Thymus (tissue), 14 donors: ENCODE measurements at places on chromosomes 16 and 17. TPM values are rescaled to one million over a fixed set of nuclear protein-coding genes. Genes with fewer than 3 reads are reported as not detected.
A peak's percentile ranks its signal among the peaks of the same experiment; 100 is the strongest.

The CCL7 gene
- 0.47 TPM for total RNA-seq

The UTS2R gene
- total RNA-seq = 0.33 TPM

The TNRC6C gene
- total RNA-seq = 12.0 TPM

The WIPI1 gene
- total RNA-seq = 6.8 TPM

The TP53TG3F gene
- not detected for total RNA-seq

- H3K4me1 ChIP-seq = peaks cover 6% of the 10 kb centered on the region
- no peak overlapping the region for H3K4me3 ChIP-seq
- DNase-seq = no peak
- H3K27me3 ChIP-seq = no peaks in the 10 kb centered on the region
- peaks cover 74% of the 10 kb centered on the region for H3K36me3 ChIP-seq
Measured at GRCh38 chr17:63834431-63835166, 7.1 kb upstream of the FTSJ3 start.

GRCh38 chr17:39244600-39245570 lies 19.1 kb upstream of the STAC2 start:
- peak; percentile 88 for DNase-seq
- no peak overlapping the region for H3K27ac ChIP-seq
- no peaks in the 10 kb centered on the region for H3K36me3 ChIP-seq
- H3K4me1 ChIP-seq = peaks cover 13% of the 10 kb centered on the region
- peaks cover 9% of the 10 kb centered on the region for H3K27me3 ChIP-seq

DNA sequence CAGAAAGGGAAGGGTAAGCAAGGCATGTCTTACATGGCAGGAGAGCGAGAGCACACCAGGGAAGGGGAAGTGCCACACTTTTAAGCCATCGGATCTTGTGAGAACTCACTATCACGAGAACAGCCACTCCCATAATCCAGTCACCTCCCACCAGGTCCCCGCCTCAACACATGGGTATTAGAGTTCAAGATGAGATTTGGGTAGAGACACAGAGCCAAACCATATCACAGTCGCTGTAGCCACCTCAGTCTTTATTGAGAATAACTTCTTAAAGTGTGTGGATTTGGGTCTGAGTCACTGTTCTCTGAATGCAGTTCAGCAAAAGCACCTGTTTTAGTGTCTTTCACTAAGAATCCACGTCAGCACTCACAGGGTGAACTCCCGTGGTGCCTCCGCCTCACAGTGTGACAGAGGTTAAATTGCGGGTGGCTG lies 195.2 kb upstream of the CHMP6 start:
- no peaks in the 10 kb centered on the region for H3K27me3 ChIP-seq
- no peak overlapping the region for H3K27ac ChIP-seq
- H3K4me3 ChIP-seq = no peak overlapping the region
- peaks cover 82% of the 10 kb centered on the region for H3K36me3 ChIP-seq
- DNase-seq = no peak

- no peaks in the 10 kb centered on the region for H3K4me1 ChIP-seq
- no peak overlapping the region for H3K4me3 ChIP-seq
- no peak overlapping the region for H3K27ac ChIP-seq
- no peak for DNase-seq
Measured at GRCh38 chr17:70030371-70030770, 44.7 kb upstream of the KCNJ16 start.

DNA sequence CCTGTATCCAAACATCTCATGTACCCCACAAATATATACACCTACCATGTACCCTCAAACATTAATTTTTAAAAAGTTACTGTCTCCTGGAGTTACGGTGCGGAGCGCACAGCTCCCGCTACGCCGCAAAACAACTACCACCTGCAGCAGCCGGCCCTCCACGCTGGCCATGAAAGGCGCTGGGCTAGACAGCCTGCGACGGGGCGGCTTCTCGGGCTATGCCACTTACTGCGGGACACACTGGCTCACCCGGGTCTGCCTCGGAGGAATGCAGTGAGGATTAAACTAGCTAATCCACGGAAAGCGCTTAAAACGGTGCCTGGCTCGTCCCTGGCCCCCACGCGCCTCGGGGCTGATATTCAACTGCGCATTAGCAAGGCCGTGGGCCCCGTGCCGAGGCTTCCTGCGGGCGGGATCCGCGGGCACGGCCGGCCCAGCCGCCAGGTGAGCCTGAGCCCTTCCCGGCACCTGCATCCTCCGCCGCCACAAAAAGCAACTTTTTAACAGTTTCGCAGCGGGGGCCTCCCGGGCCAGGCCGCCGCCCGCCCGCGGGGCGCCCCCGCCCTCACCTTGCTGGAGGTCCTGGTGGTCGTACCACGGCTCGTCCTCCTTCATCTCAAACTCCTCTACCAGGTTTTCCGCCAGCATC lies 633 bp downstream of the CDR2 start:
- H3K27ac ChIP-seq = peak overlapping the region; percentile 49
- H3K4me1 ChIP-seq = peaks cover 30% of the 10 kb centered on the region
- peak; percentile 60 for DNase-seq
- H3K36me3 ChIP-seq = peaks cover 5% of the 10 kb centered on the region
- H3K27me3 ChIP-seq = no peaks in the 10 kb centered on the region

DNA sequence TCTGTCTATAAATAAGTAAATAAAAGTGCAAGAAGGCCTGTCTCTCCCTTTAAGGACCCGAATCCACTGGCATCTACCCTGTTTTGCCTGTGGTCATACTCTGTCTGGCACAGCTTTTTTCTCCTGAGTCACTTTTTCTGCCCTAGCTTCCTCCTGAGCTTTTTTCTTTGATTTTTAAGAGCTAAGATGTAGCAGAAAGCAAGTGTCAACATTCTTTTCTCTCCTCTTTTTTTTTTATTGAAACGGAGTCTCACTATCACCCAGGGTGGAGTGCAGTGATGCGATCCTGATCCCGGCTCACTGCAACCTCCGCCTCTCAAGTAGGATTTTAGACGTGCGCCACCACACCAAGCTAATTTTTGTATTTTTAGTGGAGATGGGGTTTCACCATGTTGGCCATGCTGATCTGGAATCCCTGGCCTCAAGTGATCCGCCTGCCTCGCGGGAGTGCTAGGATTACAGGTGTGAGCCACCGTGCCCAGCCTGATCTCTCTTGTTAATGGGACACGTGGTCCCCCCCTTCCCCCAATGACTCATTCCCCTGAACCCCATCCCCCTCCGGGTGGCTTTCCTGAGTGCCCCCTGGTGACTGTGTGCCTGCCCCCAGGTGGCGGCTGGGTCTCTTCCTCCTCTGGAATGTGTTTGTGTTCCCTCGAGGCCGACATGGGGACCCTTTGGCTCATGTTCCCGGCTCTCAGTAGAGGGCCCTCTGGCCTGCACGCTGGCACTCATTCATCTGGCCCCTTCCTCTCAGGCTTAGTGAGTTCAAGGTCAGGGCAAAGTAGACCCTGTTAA lies 14.2 kb downstream of the C16orf90 start:
- DNase-seq = no peak
- no peak overlapping the region for H3K27ac ChIP-seq
- no peak overlapping the region for H3K4me3 ChIP-seq
- H3K27me3 ChIP-seq = no peaks in the 10 kb centered on the region

DNA sequence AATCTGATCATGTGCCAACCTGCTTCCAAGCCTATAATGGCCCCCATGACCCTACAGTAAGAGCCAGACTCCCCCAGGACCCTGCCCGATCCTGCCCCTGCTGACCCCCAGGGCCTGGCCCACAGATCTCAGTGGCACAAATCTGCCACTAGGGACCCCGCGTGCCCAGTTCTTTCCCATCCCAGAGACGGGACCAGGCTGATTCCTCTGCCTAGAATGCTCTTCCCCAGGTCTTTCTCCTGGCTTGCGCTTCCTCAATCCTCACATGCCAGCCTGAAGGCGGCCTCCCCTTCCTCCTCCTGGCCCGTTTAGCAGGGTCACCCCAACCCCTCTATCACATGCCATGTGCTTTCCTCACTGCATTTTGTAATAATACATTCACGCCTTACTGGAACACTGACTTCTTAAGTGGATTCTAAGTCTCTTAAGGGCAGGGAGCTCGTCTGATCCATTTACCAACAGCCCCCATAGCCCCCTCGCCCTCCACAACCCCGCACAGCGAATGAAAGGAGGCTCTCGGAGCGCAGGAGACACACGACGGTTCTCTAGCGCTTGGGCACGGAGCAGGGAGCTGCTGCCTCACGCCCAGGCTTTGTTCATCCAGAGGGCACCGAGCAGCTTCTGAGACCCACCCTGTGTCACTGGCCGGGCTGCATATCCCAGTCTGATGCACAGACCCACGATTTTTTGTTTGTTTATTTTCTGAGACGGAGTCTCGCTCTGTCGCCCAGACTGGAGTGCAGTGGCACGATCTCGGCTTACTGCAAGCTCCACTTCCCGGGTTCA lies 1.2 kb downstream of the TRIM65 start:
- DNase-seq = no peak
- H3K36me3 ChIP-seq = peaks cover 45% of the 10 kb centered on the region

DNA sequence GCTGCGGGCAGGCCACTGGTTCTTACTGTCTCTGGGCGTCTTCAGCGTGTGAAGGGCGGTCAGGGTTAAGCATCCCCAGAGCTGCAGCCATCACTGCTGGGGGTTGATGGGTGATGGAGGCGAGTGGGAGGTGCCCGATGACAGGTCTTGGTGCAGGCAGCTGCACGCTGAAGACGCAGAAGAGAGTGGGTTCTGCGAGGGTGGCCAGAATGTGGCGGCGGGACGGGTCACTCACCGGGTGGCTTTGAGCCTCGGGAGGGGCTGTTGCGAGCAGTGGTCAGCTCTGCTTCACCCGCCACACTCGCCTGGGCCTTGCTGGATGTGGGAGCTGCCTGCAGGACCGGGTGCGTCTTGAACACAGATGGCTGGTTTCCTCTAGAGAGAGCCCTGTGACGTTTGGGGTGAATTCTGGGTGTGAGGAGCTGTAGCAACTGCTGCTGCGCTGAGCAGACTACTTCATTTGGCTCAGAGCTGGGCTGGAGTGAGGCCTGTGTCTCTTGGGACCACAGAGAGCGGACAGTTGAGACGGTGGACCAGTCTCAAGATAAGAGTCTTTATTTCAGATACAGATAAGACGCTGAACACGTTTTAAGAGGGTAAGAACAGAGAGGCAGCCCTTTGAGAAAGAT lies 44.6 kb upstream of the ZNF750 start:
- peak overlapping the region; percentile 93 for H3K27ac ChIP-seq
- peaks cover 10% of the 10 kb centered on the region for H3K36me3 ChIP-seq
- peak; percentile 80 for DNase-seq
- H3K4me3 ChIP-seq = peak overlapping the region; percentile 30

DNA sequence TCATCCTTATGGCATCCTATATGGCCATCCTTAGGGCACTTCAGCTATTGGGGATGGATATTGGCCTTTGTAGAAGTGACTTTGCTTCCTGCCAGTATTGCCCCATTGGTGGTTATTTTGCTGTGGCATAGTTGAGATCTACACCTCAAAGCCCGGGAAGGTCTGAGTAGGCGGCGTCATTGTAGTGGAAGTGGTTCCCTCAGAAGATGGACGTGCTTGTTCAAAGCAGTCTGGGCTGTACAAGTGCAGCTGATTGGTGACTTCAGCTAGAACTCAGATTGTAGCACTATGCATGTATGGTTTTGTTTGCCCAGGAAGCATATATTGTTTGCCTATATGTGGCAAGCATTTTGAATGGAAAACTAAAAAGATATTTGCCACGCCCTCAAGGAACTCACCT lies 83.2 kb downstream of the TMC6 start:
- peaks cover 38% of the 10 kb centered on the region for H3K36me3 ChIP-seq
- DNase-seq = no peak
- no peak overlapping the region for H3K4me3 ChIP-seq
- no peak overlapping the region for H3K27ac ChIP-seq
- H3K27me3 ChIP-seq = no peaks in the 10 kb centered on the region

- no peak overlapping the region for H3K4me3 ChIP-seq
- H3K27me3 ChIP-seq = peaks cover 2% of the 10 kb centered on the region
- no peaks in the 10 kb centered on the region for H3K36me3 ChIP-seq
- no peak overlapping the region for H3K27ac ChIP-seq
- DNase-seq = no peak
Measured at GRCh38 chr17:83182620-83183101, 103.3 kb downstream of the METRNL start.

DNA sequence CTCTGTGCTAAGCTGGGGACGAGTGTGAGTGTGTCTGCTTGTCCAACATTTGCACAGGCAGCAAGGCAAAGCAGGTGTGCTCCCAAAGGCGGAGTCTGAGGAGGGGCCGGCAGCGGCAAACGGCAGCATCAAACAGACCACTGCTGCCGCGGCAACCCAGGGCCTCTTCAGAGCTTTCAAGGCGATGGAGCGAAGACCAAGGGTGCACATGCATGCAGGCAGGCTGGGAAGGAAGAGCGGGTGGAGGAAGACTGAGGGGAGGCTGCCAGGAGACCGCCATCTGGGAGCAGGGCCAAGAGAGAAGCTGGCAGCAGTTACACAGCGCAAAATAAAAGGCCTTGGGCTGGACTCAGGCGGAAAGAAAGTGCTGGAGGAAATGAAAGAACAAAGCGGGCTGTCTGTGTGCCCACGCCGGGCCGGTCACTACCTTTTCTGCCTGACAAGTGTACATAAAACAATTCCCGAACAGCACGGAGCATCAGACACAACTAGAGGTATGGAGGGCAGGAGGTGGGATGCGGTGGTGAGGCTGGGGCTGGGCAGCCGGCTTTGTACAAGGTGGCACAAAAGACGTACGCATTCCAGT lies 8.5 kb downstream of the TIMM22 start:
- peak; percentile 45 for DNase-seq
- peak overlapping the region; percentile 78 for H3K27ac ChIP-seq
- peaks cover 22% of the 10 kb centered on the region for H3K4me1 ChIP-seq
- peaks cover 49% of the 10 kb centered on the region for H3K36me3 ChIP-seq

DNA sequence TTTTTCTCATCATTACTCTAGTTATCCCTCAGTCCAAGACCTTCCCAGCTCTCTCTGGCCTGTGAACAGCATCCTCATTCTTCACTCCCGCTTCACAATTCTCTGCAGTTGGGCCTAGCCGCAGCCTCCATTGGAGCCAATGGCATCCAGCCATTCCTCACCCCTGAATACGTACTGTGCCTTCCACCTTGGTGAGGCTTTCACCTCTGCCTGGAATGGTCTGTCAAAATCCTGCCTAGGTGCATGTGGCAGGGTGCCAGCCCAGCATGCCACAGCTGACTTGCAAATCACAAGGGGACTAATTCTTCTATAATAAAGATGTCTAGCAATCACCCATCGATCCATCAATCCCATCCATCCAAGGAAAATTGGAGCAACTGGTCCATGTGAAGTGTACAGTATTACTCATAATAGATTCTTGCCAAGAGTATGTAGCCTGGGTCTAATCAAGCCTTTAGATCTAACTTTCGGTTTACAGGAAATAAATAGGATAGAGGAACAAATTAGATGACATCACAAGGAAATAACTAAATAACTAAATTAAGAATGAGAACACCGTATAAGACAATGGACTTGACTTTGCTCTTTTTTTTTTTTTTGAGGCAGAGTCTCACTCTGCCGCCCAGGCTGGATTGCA lies 5.1 kb upstream of the CX3CL1 start:
- H3K4me1 ChIP-seq = peaks cover 12% of the 10 kb centered on the region
- H3K27ac ChIP-seq = no peak overlapping the region
- H3K36me3 ChIP-seq = no peaks in the 10 kb centered on the region
- H3K27me3 ChIP-seq = peaks cover 23% of the 10 kb centered on the region
- H3K4me3 ChIP-seq = no peak overlapping the region
